ENCODE measurements at places on chromosomes 2 and 18.

GRCh38 chr18:51321696-51322095 lies 124.2 kb upstream of the MEX3C start:
- DNase-seq = peak; percentile 21

- DNase-seq = peak; percentile 44
Measured at GRCh38 chr18:48990481-48991318, 39.9 kb upstream of the SMAD7 start.

GRCh38 chr18:25279961-25280360 lies 72.0 kb downstream of the ZNF521 start:
- no peak for DNase-seq

DNA sequence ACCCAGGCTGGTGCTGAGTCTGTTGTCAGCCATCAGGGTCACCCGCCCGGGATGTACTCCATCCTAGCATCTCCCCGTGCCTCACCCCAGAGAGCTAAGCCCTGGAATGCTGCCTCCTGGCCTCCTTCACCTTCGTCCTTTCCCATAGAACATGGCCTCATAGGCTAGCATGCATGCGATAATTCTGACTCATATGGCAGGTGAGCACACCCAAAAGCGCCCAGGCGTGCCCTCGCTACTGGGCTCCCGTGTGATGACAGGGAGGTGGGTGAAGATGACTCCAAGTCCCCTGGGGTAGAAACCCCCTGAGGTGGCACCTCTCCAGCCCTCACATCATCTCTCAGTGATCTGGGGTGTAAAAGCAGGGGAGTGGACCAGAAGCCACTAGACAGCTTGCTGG lies 7.3 kb downstream of the SPR start:
- DNase-seq = no peak

- no peak for DNase-seq
Measured at GRCh38 chr2:222442665-222443064, 18.3 kb downstream of the SGPP2 start.

All from fibroblast of lung (primary cell).